Amygdala (tissue), 56 donors: ENCODE measurements at places on chromosomes 3 and 15.

- peak; percentile 7 for DNase-seq
These were observed 950 bp upstream of the CNTN4 start for GRCh38 chr3:2097641-2098191.

DNA sequence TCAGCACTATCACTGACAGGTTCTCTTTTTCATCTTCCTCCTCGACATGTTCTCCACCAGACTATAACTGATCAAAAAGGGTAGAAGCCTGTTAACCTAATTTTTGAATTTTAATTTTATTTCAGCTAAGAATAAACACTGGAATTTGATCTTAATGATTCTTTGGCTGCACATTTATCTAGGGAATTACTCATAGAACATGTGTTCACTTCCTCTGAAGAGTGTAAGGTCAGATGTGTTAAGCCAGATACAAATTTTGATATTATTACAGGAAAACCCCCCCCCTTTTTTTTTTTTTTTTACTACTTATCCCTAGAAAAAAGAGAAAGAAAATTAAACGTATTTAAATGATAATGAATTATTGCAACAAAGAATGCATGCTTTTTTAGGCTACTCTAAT, 15.0 kb downstream of the DCBLD2 start:
- DNase-seq = no peak

GRCh38 chr15:91694131-91694830, 159.2 kb upstream of the SLCO3A1 start:
- DNase-seq = no peak

DNA sequence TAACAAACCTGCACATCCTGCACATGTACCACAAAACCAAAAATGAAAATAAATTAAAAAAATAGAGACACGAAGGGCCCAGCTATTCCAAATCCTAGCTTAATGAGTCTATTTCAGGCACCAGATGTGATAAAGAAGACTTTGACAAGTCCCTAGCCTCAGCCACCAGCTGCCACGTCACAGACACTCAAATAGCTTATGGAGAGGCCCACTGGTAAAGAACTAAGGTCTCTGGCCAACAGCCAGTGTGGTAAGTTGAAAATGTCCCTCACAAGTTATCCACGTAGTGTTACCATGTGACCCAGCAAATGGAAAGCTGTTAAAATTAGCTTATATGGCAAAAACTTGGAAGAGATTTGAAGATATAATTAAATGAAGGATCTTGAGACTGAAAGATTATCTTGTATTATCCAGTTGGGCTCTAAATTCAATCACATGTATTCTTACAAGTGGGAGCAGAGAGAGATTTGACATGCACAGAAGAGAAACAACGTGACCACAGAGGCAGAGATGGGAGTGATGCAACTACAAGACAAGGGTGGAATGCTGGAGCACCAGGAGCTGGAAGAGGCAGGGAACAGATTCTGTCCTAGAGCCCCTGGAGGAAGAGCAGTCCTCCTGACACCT, 10.9 kb downstream of the ACSBG1 start:
- no peak for DNase-seq

DNA sequence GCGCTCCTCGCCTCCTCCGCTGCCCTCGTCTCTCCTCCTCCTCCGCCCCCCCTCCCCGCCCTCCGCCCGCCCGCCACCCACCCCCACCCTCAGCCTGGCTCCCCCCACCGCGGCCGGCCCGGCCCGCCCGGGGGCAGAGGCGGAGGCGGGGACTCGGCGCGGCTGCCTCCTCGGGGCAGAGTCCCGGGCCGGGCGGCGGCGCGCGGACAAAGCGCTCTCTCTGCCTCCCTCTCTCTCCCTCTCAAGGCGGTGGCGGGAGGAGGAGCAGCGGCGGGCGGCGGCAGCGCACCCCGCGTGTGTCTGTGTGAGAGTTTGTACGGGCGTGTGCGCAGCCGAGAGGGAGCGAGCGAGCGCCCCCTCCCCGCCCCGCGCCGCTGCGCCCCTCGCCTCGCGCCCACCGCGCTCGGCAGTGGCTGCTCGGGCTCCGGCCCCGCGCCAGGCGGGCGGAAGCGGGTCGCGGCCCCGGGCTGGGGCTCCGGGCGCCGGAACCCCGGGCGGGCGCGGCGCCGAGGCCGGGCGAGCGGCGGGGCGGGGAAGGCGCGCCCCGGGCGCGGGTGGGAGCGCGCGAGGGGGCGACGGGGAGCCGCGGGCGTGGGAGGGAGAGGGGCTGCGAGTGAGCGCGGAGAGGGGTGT, at the start of gene IGF2BP2:
IGF2BP2 (minus strand) TSS at position 37 of the 633 bp plus-strand sequence. CDS start 82 bp downstream, outside the sequence.
- no peak for DNase-seq

GRCh38 chr15:55319537-55320237, 665 bp downstream of the PIGB start:
- DNase-seq = no peak

GRCh38 chr3:150309557-150309956, 98.5 kb upstream of the TSC22D2 start:
- DNase-seq = no peak

DNA sequence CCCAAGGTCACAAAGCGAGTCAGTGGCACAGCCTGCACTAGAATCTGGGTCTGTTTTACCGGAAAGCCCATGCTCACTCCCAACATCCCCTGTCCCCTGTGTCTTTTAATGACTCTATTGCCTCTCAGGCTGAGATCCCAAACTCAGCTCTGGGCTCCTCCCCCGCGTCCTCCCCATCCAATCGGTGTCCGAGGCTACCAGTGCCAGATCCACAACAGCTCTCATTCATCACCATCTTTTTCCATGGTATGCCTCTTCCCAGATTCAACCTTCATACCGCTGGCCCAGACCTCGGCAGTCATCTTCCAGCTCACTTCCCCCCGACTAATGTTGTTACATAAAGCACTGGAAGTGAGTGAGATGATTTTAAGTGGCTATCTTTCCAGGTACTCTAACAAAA, 16.1 kb upstream of the KY start:
- DNase-seq = no peak

- DNase-seq = no peak
These were observed 45.7 kb downstream of the PRR23E start for GRCh38 chr3:127238602-127239001.

DNA sequence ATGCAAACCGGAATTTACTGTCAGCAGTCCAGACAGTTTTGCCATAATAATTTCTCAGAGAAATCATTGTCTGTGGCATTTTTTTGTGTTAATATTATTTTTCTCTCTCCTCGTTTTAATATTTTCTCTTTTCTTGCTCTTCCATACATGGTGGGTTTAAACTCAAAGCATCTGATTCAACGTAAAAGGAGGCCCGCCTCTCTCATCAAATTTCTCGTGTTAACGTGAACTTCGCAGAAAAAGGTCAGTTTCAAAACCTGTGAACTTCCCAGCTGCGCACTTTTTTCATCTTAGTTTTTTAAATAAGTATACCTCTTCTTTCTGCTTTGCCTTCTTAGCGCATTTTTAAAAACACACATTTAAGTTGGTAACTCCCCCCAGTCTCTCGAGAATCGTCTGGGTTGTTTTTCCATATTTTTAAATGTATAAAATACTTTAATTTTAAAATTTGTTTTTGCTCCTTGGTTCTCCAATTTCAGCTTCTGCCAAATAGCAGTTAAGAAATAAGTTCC, 9.1 kb downstream of the SHOX2 start:
- DNase-seq = no peak

GRCh38 chr3:196563721-196564225, 4.6 kb downstream of the WDR53 start:
- no peak for DNase-seq

DNA sequence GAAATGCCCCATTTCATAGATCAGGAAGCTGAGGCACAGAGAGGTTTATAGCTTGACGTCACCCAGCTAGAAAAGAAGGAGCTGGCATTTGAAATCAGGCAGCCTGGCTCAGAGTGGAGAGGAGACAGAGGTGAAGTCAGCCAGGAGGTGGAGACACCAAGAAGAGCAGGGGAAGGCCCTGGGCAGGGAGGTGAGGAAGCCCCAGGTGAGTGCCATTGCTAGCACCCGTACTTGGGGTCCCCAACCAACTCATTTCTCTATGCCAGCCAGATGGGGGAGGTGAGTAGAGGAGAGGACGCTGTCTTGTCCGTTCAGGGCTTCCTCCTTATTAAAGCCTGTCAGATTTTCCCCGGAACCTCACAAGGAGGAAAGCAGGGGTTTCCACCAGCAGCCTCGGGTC, 149.6 kb upstream of the TLE3 start:
- no peak for DNase-seq

DNA sequence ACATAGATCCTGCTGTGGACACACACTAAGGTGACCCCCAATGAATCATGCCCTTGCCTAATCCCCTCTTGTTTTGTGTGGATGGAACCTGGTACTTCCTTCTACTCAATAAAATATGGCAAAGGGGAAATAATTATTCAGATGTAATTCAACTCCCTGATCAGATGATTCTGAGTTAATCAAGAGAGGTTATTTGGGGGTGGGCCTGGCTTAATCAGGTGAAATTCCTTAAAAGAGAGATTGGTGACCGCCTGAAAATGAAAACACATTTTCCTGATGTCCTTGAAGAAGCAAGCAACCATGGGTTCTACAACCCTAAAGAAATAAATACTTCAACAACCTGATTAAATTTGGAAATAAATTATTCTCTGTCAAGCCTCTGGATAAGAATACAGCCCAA, 8.3 kb upstream of the SLITRK3 start:
- DNase-seq = no peak

DNA sequence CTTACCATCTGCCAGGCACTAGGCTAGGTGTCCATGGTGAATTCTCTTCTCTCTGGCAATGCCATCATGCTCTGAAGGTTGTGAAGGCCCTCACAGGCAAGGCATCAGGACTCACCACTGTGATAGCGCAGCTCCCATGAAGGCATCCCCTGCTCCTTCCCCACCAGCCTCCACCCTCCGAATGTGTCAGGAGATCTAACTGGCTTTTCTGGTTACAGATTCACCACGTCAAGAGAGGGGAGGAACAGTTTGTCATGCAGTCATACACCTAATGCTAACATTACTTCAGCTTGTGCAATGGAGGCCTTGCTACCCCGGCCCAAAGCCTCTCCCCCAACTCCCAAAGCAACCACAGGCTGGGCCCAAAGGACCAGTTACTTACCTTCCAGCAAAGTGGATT, 8.9 kb upstream of the CMTM8 start:
- DNase-seq = no peak

- no peak for DNase-seq
These were observed 81.5 kb downstream of the FHIT start for GRCh38 chr3:61169621-61170251.

DNA sequence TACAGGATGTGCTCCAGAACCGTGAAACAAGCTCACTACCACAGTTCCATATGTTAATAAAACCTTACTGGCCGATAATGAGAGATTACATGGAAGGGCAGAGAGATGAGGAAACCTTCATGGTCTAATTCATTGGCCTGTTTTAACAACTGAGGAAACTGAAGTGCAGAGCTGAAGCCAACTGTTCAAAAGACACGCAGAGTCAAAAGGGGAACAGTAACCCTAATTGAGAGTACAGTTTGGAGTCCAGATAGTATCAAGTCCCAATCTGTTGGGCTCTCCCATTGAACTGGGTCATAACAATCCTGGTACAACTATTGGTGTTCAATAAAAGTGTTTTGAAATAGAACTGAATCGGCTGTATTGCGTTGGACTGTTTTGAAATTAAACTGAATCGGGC, 69.6 kb downstream of the SLC12A8 start:
- DNase-seq = no peak

GRCh38 chr3:158093526-158093925, 12.7 kb downstream of the SHOX2 start:
- no peak for DNase-seq

DNA sequence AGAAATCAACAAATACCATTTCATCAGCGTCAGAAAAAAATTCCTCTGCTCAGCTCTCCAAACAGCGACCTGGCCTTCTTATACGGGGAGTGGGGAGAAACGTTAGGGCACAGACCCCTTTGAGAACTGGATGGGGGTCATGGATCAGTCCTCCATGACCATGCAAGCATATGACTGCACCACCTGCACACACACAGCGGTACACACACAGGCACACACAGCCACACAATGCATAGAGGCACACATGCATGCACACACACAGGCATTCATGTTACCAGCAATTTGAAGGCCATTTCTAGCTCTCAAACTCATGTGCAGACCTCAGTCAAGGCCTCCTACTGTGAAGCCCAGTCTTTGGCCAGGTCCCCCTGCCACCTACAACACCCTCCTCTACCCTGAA, 50.2 kb downstream of the SLC41A3 start:
- no peak for DNase-seq

DNA sequence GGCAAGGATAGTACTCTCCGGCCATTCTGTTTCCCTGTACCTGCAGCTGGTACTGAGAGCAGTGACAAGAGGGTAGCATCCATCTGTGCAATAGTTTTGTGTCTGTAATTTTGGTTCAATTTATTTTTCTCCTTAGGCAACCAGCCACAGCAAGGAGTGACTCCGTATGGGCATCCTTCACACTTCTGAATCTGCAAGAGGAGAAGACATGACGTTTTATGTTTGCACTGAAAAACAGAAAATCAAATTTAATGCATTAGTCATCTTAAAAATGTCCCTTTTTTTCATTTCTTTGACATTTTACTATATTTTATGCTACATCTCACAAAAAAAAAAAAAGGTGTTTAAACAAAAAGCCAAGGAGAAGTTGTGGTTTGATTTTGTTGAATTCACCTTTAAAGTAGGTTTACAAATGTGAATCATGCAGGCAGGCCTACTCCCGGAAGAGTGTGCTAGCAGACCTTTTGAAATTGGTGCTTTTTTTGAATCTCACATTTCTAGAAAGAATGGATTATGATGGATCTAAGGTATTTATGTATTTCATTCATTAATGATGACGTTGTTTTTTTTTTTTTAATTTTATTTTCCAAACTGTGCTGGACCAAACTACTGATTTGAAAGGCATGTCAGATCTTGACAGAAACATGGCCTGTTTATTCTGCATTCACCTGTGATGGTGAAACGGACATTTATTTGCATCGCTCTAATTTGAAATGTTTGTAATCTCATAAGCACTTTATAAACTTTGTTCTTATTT, 28.1 kb downstream of the IGSF10 start:
- DNase-seq = no peak

DNA sequence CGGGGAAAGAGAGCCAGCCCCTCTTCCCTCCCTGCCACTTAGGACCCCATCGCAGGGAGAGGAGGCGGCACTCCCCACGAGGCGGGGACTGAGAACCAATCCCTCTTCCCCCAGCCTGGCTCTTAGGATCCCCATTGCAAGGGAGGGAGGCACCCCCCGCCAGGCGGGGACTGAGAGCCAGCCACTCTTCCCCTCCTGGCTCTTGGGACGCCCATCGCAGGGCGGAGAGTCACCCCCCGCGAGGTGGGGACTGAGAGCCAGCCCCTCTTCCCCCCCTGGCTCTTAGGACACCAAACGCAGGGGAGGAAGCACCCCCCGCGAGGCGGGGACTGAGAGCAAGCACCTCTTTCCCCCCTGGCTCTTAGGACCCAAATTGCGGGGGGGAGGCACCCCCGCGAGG, 34.2 kb upstream of the SSUH2 start:
- no peak for DNase-seq
